ENCODE measurements at places on chromosomes 1 and 21. TPM values are rescaled to one million over a fixed set of nuclear protein-coding genes. Genes with fewer than 3 reads are reported as not detected.

ZNF697 gene
- total RNA-seq, result 5.9 TPM

CELA2B gene
- not detected for total RNA-seq

DUSP23 gene
- 35.8 TPM for total RNA-seq

DNA sequence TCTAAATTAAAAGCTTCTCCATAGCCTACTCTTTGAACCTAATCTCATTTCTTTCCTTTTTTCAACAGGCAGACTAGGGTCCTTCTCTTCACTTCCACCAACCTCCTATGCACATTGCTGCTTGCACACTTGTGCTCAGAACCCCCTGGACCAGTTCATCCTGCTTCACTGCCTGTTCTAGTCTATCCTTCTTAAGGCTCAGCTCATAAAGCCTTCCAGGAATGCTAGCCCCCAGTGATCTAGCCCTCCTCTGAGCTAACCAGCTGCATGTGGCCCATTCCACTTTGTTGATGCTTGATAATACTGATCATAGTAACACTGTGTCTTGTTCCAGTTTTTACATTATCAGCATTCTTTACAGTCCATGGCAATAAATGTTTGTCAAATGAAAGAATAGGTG is 22.9 kb upstream of the PHGDH start:
- DNase-seq, result no peak

DNA sequence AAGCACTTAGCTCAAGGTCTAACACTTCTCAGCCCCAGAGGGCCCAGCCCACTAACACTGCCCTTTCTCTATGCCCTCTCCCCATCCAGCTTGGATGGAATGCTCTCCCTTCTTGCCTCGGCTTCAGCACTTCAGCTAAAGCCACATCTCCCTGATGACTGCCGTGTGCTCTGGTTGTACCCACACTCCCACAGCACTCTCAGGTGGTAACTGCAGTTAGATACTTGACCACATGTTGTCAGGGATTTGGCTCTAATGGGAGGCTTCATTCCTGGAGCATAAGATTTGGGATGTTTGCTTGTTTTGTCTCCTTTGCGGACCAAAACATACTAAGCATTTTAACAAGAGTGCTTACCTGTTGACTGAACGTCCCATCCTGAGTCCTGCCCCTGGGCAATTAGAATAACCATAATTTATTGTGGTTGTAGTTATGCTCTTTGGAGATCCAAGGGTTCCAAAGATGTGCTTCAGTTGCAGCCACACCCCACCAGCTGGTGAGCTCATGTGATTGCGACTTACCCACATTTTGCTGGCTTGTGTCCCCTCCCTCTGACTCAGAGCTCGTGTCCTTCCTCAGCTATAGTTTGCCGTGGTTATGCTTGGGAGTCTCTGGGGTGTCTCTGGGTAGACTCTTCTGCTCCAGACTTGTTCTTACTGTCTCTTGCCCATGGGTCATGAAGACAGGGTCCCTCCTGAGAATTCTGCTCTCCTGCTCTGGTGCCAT is 7.7 kb upstream of the SLC26A9 start:
- DNase-seq, result no peak

- DNase-seq, result no peak
Observed at GRCh38 chr1:7623842-7624241, 147.3 kb upstream of the VAMP3 start.

- no peak for DNase-seq
Observed at GRCh38 chr1:41615981-41616380, 131.5 kb upstream of the EDN2 start.

- DNase-seq, result no peak
Observed at GRCh38 chr1:23013657-23014056, 2.0 kb downstream of the TEX46 start.

GRCh38 chr1:68322837-68323687 is 90.7 kb upstream of the WLS start:
- peak; percentile 89 for DNase-seq

GRCh38 chr1:236794585-236795034 is 482 bp upstream of the MTR start:
- no peak for DNase-seq

- DNase-seq, result no peak
Observed at GRCh38 chr1:203168991-203169390, 6.6 kb downstream of the MYBPH start.

- DNase-seq, result no peak
Observed at GRCh38 chr1:183114441-183114840, 71.6 kb upstream of the LAMC2 start.

- no peak for DNase-seq
Observed at GRCh38 chr1:205267306-205267902, 39.7 kb downstream of the TMCC2 start.

DNA sequence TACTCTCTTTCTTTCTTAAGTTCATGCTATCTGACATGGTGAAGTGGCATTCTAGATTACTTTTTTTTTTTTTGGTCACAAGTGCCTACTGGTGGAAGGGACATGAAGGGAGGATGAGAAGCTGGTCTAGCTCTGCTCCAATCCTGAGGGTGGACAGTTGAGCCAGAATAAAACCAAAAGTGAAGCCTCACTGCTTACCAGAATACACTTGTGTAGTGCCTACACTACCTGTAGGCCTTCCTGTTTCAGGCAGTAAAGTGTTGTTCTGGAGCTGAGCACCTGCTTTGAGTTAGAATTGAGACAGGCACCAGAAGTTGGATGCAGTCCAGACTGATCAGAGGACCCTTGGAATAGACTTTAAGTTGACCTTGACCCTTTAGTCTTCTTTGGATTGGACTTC is 40.4 kb upstream of the APOBEC4 start:
- DNase-seq, result no peak

DNA sequence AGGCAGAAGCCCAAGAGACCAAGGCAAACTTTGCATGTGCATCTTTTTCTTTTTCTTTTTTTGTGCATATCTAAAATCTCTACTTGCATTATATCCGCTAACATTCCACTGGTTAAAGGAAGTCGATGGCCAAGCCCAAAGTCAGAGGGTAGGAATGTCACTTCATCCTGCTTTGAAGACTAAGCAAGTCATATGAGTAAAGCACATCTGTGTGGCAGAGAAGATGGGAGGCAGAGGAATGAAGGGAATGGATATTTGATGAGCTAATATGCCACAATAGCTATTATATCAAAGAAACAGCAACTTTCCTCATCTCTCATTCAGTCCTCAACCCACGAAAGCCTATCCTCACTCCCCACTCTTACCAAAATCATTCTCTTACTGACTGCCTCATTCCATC is 59.3 kb downstream of the RNF220 start:
- no peak for DNase-seq

GRCh38 chr1:86703696-86704457 is 499 bp upstream of the SH3GLB1 start:
- DNase-seq, result no peak

- DNase-seq, result no peak
Observed at GRCh38 chr1:171736196-171736595, 5.7 kb downstream of the VAMP4 start.

Measured in HCT116 (cell line).